Spleen (tissue), 13 donors: ENCODE measurements at places on chromosomes 16 and 17.

- peak; percentile 87 for DNase-seq
Measured at GRCh38 chr17:79993390-79994227, 42.1 kb downstream of the TBC1D16 start.

GRCh38 chr17:40422990-40423633, 5.4 kb upstream of the TOP2A start:
- no peak for DNase-seq

DNA sequence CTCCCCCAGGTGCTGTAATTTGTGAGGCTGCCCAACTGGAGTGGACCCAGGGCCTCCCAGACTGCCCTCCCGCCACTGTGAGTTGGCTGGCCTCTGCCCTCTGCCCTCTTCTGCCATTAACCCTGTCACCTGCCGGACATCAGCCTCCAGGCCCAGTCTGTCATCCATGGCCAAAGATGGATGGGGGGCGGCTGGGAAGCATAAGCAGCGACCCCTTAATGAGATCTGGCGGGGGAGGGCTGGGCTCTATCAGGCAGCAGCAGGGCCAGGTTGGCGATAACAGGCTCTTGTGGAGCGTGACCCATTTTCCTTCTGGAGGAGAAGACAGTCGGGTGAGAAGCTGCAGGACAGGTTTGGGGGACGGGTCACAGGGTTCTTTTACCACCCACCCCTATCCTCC, 25.3 kb downstream of the CDK5RAP3 start:
- DNase-seq, result no peak

- no peak for DNase-seq
Measured at GRCh38 chr17:76420356-76421043, 32.5 kb downstream of the UBE2O start.

- no peak for DNase-seq
Measured at GRCh38 chr17:65698381-65699061, 137.1 kb upstream of the AXIN2 start.

- no peak for DNase-seq
Measured at GRCh38 chr16:85645021-85645589, 32.0 kb downstream of the GSE1 start.

GRCh38 chr16:49986351-49987124, 38.5 kb upstream of the CNEP1R1 start:
- no peak for DNase-seq

GRCh38 chr16:88768071-88768783, 16.8 kb downstream of the PIEZO1 start:
- no peak for DNase-seq
